Naive thymus-derived CD4-positive, alpha-beta T cell (primary cell): ENCODE measurements at places on chromosomes 5 and 9.

DNA sequence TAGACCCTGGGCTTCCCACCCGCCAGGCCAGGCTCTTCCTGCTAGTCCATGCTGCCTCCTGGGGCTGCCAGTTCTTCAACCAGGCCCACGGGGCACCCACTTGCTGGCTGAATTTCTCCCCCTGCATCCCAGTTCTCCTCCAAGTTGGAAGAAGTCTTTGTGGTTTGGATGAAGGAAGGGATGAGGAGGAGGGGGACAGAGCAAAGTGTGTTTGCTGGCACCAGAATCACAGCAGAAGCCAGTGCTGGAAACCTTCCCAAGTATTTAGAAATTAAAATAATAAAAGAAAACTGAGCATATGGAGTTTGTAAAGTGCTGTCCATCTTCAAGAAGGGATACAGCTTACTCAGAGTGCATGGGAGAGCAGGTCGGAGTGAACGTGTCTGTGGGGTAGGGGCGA lies 19.4 kb upstream of the UNC5A start:
- DNase-seq: no peak

- DNase-seq: no peak
Measured at GRCh38 chr9:91273853-91274552, 87.7 kb downstream of the AUH start.

DNA sequence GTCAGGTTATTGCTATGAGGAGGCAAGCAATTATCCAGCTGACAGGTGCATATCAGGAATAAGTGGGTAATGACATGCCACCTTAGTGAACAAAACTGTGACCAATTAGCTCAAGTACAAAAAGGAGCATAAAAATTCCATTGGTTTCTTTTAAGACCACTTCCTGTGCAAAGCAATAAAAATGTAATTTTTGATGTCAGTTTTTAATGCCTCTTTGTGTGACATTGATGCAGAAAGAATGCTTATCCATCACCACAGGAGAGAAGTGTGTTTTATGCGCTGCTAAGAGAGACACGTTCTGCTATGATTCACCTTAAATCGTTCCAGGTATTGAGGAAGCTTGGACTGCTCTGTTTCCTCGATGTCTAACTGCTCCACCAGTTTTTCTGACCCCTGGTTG lies 96.7 kb downstream of the MRPS27 start:
- no peak for DNase-seq

DNA sequence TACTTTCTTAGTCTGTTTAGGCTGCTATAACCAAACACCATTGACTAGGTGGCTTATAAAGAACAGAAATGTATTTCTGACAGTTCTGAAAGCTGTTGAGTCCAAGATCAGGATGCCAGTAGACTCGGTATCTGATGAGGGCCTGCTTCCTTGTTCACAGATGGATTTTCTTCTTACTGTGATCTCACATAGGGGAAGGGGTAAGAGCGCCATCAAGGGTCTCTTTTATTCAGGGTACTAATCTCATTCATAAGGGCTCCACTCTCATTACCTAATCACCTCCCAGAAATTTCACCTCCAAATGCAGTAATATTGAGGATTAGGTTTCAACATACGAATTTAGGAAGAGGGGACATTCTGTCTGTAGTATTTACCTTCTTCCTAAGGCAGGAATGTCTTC lies 384.0 kb upstream of the DMAC1 start:
- DNase-seq: no peak

- no peak for DNase-seq
Measured at GRCh38 chr9:97846347-97846746, 6.7 kb upstream of the FOXE1 start.

DNA sequence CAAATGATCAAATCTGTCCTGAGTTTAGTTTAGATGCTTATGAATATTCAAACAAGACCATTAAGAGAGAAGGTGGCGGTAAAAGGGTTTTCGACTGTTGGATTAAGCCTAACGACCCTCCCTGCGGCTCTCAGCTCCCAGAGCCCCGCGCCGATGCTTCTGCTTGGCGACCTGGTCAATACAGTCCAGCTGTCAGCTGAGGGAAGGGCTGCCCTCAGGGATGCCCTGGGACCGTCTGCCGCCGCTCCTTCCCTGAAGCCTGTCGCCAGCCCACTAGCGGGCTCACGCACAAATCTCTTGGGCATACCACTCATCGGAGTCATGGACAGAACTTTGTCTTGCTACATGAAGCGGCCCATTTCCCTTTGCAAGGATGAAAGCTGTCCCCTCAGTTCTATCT lies 136.6 kb upstream of the RAPGEF1 start:
- DNase-seq: no peak

DNA sequence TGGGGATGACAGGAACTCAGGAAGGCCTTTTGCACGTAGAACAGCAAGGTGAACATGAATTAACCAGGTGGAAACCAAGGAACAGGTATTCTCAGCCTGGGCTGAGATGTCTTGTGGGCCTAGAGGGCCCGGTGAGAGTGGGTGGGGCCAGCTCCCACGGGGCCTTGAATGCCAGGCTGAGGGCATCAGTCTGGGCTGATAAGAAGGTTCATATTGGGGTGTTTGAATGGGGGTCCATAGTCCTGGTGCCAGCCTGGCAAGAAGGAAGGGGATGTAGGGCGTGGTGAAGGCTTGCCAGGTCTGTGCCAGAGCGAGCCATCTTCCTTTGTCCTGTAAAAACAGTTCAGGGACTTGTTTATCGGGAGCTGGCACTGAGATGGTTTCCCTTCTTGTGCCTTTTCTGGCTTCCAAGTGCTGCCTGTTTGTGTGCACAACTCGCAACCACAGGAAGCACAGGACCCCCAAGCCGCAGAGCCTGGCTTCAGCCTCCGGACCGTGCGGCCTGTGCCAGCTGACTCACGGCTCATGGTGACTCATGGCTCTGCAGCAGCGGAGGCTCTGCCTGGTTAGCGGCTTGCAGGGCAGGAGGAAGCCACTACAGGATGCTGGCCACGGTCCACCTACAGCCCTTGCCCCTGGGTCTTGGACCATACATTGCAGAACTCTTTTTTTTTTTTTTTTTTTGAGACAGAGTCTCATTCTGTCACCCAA lies 2.4 kb downstream of the CARD19 start:
- DNase-seq: no peak

DNA sequence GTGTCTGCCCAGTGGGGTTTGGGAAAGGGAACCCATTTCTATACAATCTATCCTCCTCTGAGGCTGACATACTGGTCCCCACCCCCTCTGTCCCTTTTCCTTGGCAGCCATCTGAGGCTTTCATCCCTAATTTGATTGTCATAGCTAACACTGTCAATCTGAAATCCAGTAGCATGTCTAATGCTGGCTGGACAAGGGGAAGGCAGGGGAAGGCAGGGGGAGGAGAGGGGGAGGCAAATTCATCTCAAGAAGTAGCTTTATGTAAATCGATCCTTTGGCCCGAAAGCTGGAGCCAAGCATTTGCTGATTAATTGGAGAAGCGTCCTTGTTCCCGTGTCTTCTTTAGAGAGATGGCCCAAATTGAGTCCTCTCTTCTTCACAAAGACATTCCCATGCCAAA lies 314.1 kb upstream of the PANK3 start:
- DNase-seq: no peak

GRCh38 chr9:83649080-83649479 lies 26.1 kb downstream of the IDNK start:
- DNase-seq: peak; percentile 79

DNA sequence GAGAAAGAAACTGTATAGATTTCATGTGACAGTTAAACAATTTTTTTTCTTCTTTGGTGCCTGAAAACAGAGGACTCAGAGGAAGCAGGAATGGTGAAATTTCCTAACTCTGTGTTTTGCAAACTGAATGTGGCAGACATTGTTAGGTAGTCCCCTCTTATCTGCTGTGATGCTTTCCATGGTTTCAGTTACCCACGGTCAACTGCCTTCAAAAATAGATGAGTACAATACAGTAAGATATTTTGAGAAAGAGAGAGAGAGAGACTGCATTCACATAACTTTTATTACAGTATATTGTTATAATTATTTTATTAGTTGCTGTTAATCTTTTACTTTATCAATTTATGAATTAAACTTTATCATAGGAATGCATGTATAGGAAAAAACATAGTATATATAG lies 627.2 kb downstream of the CCDC171 start:
- no peak for DNase-seq

DNA sequence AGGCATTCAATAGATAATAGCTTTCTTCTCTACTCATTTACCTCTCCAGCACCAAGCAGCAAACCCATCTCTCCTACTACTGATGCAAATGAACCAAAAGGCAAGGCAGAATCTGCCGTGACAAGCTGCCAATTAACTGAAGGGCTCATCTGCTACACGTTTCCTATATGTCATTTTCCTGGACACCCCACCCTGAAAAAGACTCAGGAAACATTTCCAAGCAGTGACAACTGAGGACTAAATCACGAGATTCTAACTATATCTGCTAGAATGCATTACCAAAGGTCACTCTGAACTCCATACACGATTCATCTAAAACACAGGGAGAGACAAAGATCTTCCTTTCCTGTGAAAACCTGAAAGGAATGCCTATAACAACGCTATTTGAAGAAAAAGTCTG lies 12.9 kb downstream of the PLPP1 start:
- DNase-seq: no peak

GRCh38 chr9:129176701-129177442 lies 1.2 kb downstream of the IER5L start:
- DNase-seq: peak; percentile 2

DNA sequence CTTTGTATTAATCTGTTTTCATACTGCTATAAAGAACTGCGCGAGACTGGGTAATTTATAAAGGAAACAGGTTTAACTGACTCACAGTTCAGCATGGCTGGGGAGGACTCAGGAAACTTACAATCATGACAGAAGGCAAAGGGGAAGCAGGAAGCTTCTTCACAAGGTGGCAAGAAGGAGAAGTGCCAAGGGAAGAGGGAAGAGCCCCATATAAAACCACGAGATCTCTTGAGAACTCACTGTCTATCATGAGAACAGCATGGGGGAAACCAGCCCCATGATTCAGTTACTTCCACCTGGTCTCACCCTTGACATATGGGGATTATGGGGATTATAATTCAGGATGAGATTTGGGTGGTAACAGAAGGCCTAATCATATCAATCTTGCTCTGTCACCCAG lies 60.9 kb upstream of the CHD1 start:
- no peak for DNase-seq

- no peak for DNase-seq
Measured at GRCh38 chr9:37927601-37928551, 23.9 kb upstream of the SLC25A51 start.

GRCh38 chr9:33287087-33287490 lies 3.2 kb upstream of the NFX1 start:
- DNase-seq: peak; percentile 67

DNA sequence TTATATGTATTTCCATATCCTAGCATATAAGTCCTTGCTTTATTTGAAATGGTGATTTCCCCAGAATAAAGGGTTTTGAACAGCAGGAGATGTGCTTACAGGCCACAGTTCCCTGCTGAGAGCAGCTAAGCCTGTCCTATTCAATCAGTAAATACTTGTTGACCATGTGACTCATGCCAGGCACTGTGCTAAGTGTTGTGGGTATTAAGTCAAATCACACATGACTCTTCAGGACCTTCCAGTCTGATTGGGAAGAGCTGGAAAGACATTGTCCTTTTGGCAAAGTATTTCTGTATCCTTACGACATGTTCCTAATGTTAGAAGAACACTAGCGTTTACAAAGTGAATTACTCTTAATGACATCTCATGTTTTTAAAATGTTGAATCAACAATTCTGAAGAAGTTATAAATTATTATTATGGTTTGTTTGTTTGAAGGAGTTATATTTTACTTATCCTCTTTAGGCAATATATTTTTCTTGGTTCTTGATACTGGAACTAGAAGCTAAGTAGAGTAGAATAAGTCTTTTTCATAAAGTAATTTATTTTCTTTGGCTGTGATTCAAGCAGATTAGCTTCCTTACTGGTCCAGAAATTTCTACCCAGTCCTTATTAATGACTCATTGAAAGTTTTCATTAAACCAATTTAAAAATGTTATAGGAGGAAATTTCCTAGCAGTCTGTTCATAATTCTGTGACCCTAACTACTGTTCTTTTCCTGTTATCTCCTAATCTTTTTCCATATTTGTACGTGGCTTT lies 82.1 kb downstream of the GAPVD1 start:
- no peak for DNase-seq

DNA sequence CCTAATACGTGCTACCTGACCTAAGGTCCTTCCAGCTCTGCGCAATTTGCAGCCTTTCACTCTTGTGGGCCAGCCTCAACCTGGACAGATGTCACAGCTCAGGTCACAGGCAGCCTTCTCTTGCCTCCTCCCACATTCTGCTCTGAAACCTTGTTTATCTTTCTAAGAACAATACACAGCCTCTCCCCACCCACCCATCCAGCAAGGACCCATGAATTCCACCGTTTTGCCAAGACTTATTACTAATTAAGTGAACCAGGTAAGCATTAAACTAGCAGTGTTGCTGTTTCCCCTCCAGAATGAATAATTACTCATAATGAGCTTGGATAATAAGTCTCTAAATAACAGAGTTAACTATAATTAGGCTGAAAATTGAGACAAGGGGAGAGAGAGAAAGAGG lies 11.0 kb downstream of the FABP6 start:
- no peak for DNase-seq

DNA sequence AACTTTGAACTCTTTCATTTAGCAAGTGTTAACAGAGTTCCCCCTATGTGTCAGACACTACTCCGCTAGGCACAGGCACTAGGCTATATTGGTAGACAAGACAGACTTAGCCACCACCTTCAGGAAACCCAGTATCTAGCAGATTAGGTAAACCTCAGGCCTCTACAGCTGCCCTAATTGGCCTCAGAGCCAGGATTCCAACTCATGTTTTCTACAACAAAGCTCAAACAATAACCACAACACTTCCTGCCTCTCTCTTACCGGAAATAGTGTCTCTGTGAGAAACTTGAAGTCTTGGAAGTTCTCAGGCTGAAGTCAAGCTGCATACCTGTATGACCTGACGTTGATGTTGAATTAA lies 116.6 kb upstream of the SLC44A1 start:
- peak; percentile 90 for DNase-seq

GRCh38 chr9:108150736-108151586 lies 661.4 kb upstream of the KLF4 start:
- no peak for DNase-seq

DNA sequence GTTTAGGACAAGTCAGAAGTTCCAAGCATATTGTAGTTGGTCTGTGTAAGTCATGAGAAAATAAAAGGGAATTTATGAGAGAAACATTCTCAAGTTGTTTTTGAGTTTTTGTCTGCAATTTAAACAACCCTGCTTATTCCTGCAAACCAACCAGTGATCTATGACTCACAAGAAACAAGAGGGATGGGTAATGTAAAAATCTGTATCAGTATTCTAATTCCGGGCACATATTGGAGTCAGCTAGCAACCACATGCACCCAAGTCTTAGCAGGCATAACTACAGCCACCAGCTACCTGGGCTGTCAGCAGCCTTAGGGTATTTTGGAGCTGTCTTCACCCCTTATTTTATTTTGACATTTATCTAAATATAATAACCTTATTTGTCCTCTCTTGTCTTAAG lies 128.7 kb upstream of the APC start:
- DNase-seq: no peak

- DNase-seq: no peak
Measured at GRCh38 chr5:63053019-63053638, 474.5 kb downstream of the LRRC70 start.

DNA sequence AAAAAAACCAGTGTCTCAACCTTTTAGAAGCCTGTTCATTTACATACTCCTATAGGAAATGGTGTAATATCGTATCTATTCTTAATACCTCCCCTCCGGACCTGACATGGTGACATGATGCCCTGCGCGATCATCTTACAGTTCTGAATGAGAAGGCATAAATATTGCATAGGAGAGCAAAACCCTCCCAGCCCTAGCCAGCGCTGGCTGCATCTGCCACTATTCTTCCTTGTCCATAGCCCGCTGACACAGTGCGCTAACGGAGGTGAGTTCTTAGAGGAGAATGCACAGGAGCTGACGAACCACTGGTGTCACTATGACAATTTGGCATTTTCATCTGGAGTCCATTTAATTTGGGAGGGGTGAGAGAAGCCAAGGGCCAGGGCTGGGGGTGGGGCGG lies 290.1 kb downstream of the EFNA5 start:
- DNase-seq: no peak
